ENCODE measurements at places on chromosomes 4 and X.
A peak's percentile ranks its signal among the peaks of the same experiment; 100 is the strongest.

DNA sequence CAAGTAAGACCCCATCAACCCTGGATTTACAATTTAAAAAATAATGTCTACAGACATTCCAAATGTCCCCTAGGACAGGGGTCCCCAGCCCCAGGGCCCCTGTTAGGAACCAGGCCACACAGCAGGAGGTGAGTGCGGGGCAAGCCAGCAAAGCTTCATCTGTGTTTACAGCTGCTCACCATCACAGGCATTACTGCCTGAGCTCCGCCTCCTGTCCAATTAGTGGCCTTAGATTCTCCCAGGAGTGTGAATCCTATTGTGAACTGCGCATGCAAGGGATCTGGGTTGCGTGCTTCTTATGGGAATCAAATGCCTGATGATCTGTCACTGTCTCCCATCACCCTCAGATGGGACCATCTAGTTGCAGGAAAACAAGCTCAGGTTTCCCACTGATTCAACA, 146.1 kb downstream of the ATP10D start:
- no peak overlapping the region for H3K27ac ChIP-seq
- H3K27me3 ChIP-seq, result no peaks in the 10 kb centered on the region
- H3K4me3 ChIP-seq, result no peak overlapping the region
- no peaks in the 10 kb centered on the region for H3K4me1 ChIP-seq

- no peak overlapping the region for H3K4me3 ChIP-seq
- H3K4me1 ChIP-seq, result peaks cover 3% of the 10 kb centered on the region
- H3K27me3 ChIP-seq, result no peaks in the 10 kb centered on the region
- peak overlapping the region; percentile 51 for H3K27ac ChIP-seq
Measured at GRCh38 chr4:185718578-185719499, 93.2 kb downstream of the SORBS2 start.

DNA sequence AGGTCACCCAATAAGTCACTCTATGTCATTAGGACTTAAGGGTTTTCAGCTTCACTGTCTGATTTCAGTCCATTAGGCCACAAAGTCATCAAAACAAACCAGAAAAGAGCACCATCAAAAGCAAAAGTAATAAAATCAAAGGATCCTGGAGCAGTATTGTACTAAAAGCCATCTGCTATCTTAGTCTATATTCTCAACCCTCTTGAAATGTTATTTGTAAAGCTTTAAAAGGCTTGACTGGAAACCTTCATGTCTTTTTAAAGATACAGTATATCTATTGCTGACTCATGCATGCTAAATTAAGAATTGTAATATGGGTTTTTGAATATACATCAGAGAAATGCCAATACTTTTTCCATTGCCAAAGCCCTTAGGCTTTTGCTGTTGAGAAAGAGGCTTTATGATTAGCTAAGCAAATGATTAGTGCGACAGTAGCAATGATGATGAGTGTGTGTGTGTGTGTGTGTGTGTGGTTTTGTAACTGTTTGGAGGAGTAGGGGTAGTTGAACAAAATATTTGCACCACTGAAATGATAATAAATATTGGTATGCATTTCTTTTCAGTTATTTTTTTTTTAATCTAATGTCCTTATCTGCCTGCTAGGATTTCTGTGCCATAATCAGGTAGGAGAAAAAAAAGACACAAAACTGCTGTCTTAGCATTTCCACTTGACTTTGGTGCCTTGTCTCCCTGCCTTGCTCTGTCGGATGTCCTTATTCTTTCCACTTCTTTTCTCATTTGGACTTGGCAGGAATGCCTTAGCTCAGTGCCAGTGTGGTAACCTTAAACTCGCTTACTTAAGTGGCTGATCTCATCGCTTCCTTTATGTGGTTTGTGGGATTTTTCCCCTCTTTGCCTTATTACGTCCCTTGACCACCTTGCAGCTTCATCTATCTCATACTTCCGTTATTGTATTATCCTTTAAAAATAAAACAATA, 119.7 kb downstream of the PCDH7 start:
- no peak overlapping the region for H3K4me3 ChIP-seq
- H3K27ac ChIP-seq, result peak overlapping the region; percentile 51
- H3K4me1 ChIP-seq, result peaks cover 9% of the 10 kb centered on the region
- H3K27me3 ChIP-seq, result no peaks in the 10 kb centered on the region
- no peaks in the 10 kb centered on the region for H3K36me3 ChIP-seq
- DNase-seq, result no peak

GRCh38 chr4:170887396-170887795, 797.6 kb upstream of the AADAT start:
- H3K4me3 ChIP-seq, result no peak overlapping the region
- H3K27me3 ChIP-seq, result no peaks in the 10 kb centered on the region
- no peaks in the 10 kb centered on the region for H3K36me3 ChIP-seq
- DNase-seq, result no peak
- no peak overlapping the region for H3K27ac ChIP-seq
- H3K4me1 ChIP-seq, result no peaks in the 10 kb centered on the region

DNA sequence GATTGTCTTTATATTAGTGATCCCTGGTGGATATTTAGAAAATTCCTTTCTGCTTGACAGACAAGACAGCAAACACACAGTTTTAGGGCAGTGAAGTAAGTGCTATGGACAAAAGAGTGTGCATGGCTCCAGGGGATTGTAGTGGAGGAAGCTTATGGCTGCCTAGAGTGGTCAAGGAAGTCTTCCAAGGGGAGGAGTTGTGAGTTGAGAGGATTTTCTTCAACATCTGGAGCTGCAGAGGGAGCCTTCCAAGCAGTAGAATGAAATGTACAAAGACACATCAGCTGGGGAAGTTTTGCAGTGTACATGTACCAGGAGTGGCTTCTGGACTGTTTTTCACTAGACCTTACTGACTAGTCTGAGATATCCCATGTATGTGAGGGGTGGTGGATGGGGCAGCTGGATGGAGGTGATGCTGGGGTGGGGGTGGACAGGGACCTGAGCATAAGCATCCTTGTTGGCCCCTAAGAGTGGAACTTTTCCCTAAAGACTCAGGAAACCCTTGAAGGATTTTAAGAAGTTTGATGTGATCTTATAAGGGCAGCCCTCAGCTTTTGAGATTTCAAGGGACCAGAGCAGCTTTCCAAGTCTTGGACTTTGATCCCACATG, 160.5 kb upstream of the TAPT1 start:
- no peaks in the 10 kb centered on the region for H3K4me1 ChIP-seq
- no peak overlapping the region for H3K27ac ChIP-seq
- DNase-seq, result no peak
- no peaks in the 10 kb centered on the region for H3K36me3 ChIP-seq
- H3K27me3 ChIP-seq, result no peaks in the 10 kb centered on the region
- no peak overlapping the region for H3K4me3 ChIP-seq
